ENCODE measurements at places on chromosomes 2 and 18.

GRCh38 chr2:27145682-27146081 lies 3.1 kb upstream of the TCF23 start:
- DNase-seq, result no peak

DNA sequence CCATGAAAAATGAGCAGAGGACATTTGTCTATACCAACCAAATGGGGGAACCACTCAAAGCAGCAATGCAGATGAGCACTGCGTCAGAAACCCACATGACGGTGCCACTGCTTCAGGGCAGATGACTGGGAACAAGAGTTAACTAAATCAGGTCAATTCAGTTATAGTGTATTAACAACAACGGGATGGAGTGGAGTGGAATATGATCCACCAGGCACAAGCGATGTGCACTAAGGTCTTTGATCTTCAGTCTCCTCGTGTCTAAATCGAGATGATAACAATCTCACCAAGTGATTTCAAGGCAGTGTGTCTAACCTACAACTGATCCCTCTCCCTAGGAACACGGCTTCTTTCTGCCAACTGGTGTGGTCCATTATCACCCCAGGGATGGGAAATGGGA lies 269.0 kb downstream of the RAD51AP2 start:
- no peak for DNase-seq

- peak; percentile 25 for DNase-seq
Observed at GRCh38 chr18:60413944-60414547, 41.5 kb upstream of the MC4R start.

DNA sequence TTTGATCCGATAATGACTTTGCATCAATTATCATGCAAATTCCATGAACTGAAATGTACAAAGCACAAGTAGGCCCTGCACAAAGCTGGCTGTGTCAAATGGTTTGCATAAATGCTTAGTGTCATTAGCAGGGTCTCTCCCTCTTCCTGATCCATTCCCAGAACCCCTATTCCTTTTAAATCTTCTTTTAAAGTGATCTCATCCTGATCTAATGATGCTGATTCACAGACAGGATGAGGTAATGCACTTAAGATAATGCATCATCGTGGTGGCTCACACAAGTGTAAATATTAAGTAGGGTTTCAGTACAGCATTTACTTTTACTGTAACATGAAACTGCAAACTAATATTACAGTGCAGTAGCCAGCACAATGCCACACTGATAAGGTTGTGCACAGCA lies 304.8 kb upstream of the SOX11 start:
- DNase-seq, result no peak

GRCh38 chr2:235621736-235622135 lies 127.9 kb downstream of the AGAP1 start:
- no peak for DNase-seq

Data from hematopoietic multipotent progenitor cell treated with erythropoietin and hydrocortisone succinate and interleukin-3 and kit ligand, for 6 days (in vitro differentiated cells).